Right hindlimb (tissue), 1 donor: ENCODE measurements at places on chromosomes 12 and 14.
A peak's percentile ranks its signal among the peaks of the same experiment; 100 is the strongest.

- DNase-seq, result no peak
Observed at GRCh38 chr12:89492883-89493282, 31.7 kb downstream of the GALNT4 start.

GRCh38 chr12:106119301-106119700, 19.5 kb downstream of the NUAK1 start:
- no peak for DNase-seq

DNA sequence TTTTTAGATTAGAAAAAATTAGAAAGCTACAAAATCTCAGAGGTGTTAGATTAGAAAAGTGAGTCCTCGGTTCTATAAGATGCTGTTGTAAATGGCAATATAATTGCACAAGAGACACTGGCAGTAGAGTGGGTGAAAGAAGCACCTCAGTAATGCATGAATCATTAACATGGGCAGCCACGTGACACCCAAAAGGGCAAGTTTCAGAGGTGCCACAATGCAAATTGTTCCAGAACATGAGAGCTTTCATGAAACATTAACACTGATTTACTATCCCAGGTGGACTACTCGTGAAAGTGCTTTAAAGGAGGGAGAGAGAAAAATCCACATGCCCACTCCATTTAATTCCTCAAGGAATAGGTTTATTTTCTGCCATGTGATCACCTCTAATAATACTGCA, 108.4 kb downstream of the PTPRR start:
- no peak for DNase-seq

GRCh38 chr14:92635031-92635430, 113.4 kb downstream of the LGMN start:
- no peak for DNase-seq

DNA sequence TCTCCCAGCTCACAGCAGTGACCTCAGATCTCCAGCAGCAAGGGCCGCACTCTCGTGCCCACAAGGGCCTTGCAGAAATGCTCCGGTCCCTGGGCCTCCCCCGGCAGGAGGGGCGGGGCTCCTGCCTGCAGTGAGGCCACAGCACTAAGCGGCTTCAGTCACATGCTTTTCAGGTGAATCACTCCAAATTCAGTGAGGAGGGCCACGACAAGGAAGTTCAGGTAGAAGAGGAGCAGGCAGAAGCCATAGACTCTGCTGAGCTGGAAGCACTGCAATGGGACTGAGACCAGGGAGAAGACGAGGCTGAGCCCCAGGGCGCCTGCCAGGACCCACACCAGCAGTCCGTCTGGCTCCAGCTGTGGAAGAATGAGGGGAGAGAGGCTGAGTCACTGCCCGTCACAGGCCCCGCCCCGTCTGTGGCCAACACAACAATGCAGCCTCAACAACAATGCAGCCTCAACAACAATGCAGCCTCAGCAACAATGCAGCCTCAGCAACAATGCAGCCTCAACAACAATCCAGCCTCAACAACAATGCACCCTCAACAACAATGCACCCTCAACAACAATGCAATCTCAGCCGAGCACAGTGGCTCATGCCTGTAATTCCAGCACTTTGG, 35.2 kb downstream of the SLC8B1 start:
- DNase-seq, result no peak

DNA sequence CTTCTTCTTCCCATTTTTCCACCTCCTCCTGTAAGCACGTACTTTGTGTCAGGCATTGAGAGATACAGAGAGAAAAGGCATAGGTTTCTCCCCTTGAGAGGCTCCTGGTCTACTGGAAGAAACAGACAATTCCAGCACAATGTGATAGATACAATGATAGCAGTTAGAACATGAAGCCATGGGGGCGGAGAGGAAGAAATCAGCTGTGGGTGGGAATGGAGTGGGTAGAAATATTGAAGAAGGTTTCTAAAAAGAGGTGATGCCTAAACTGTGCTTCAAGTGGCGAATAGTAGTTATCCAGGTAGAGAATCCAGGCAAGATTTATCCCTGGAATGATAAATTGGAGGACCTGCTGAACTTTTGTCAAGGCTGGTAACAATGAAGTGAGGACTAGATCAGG, 528.8 kb downstream of the NRXN3 start:
- no peak for DNase-seq

DNA sequence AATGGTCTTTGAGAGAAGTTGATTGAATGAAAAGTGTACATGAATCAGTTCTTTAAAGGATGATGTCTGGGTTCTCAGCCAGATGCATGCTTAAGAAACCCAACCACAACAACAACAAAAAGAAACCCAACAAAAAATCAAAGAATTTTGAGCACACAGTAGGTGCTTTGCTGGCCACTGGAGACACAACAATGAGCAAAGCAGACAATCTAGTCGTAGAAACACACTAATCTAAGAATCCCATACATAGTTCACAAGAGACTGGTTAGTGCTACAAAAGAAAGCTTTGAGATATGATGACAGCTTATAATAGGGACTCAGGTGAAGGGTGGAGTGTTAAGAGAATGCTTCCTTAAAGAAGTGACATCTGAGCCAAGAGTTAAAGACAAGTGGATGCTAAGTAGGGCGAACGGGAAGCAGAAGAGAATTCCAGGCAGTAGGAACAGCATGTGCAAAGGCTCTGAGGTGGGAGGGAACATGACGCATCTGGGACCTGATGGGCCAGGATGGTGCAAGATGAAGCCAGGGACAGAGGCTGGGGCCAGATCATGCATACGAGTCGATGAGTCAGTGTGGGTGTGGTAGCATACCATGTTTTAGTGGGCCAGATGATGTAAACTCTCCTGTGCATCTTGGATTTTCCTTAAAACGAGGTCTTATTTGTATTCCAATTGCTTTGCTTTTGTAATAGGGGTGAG, 4.6 kb upstream of the HIP1R start:
- no peak for DNase-seq

GRCh38 chr14:58198086-58198485, 1.9 kb upstream of the ACTR10 start:
- no peak for DNase-seq

- no peak for DNase-seq
Observed at GRCh38 chr14:95711476-95712176, 2.3 kb downstream of the TCL1A start.

- DNase-seq, result no peak
Observed at GRCh38 chr14:61406198-61406597, 84.8 kb downstream of the PRKCH start.

GRCh38 chr14:95250936-95251335, 68.8 kb downstream of the CLMN start:
- DNase-seq, result no peak

GRCh38 chr12:28574746-28575592, 384.7 kb downstream of the CCDC91 start:
- no peak for DNase-seq

GRCh38 chr12:68349921-68350606, 17.9 kb upstream of the MDM1 start:
- DNase-seq, result no peak

- peak; percentile 24 for DNase-seq
Observed at GRCh38 chr12:31368666-31369361, 42.9 kb upstream of the SINHCAF start.

GRCh38 chr12:21849878-21850277, 75.4 kb upstream of the KCNJ8 start:
- no peak for DNase-seq

DNA sequence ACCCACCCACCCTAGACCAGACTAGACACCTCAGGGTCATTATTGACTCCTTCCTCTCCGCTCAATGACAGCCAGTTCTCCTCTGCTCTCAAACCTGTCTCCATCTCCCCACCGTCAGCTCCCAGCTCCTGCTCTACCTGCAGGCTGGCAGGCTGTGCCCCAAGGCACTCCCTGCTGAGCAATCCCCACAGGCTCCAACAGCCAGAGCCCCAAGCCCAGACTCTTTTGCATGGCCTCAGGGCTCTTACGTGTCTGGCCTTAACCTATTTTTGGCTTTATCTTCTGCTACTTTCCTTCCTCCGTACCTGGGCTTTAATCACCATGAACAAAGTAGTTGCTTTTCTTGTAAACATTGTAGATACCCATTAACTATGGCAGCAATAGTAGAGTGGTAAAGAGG, 162.9 kb upstream of the PRMT8 start:
- DNase-seq, result no peak

DNA sequence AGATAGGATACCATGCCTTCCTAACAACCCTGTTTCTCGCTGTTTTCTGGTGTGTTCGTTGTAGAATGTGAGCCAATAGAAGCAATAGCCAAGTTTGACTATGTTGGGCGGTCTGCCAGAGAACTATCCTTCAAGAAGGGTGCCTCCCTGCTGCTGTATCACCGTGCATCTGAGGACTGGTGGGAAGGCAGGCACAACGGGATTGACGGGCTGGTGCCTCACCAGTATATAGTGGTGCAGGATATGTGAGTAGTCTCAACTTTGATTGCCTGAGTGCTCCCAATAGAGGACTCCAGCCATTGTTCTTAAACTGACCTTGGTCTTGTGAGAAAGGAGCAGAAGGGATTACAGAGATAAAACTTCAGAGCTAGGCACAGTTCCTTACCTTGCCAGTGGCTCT, 96.2 kb downstream of the KICS2 start:
- DNase-seq, result no peak

GRCh38 chr14:100750762-100751699, 24.3 kb downstream of the DLK1 start:
- DNase-seq, result no peak

- DNase-seq, result peak; percentile 96
Observed at GRCh38 chr14:54565785-54566409, 1.0 kb upstream of the SAMD4A start.

GRCh38 chr14:50635141-50635540, 33.0 kb downstream of the SAV1 start:
- DNase-seq, result no peak

GRCh38 chr14:31590206-31590605, 29.0 kb downstream of the NUBPL start:
- no peak for DNase-seq

- DNase-seq, result no peak
Observed at GRCh38 chr14:95485222-95485819, 31.1 kb downstream of the SYNE3 start.

DNA sequence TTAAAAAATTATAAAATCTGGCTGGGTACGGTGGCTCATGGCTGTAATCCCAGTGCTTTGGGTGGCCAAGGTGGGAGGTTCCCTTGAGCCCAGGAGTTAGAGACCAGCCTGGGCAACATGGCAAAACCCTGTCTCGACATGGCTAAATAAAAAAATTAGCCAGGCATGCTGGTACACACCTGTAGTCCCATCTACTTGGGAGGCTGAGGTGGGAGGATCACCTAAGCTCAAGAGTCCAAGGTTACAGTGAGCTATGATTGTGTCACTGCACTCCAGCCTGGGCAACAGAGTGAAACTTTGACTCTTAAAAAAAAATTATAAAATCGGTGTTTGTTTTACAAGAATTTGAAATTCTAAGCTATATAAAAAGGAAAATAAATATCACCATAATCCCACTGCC, 141.8 kb downstream of the SLC38A6 start:
- no peak for DNase-seq

- no peak for DNase-seq
Observed at GRCh38 chr12:88111074-88111652, 30.7 kb downstream of the CEP290 start.

- no peak for DNase-seq
Observed at GRCh38 chr12:89514751-89515150, 9.8 kb downstream of the GALNT4 start.

DNA sequence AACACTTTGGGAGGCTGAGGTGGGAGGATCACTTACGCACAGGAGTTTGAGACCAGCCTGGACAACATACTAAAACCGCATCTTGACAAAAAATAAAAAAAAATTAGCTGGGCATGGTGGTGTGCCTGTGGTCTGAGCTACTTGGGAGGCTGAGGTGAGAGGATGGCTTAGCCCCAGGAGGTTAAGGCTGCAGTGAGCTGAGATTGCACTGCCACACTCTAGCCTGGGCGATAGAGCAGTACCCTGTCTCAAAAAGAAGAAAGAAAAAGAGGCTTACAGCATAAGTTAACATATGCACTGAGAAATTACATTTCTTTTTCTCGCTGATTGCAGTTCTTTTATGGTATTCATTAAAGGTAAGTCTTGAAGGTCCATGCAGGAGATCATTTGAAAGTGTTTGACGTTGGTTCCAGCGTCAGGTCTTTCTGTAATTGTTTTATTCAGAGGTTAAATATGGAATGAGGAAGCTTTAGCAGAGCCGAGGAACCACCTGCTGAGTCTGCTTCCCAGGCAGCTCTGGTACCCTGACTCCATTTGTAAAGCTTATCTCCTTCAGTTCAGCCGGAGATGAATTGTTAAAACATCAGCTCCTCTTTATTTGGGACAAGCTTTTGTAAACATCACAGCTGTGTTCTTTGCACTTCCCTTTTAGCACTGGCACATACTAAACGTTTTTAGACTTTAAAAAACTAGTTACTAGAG, 18.5 kb downstream of the SFSWAP start:
- no peak for DNase-seq

GRCh38 chr12:124493809-124494750, 73.3 kb downstream of the NCOR2 start:
- no peak for DNase-seq

GRCh38 chr12:109435428-109436187, 41.5 kb downstream of the KCTD10 start:
- DNase-seq, result no peak

DNA sequence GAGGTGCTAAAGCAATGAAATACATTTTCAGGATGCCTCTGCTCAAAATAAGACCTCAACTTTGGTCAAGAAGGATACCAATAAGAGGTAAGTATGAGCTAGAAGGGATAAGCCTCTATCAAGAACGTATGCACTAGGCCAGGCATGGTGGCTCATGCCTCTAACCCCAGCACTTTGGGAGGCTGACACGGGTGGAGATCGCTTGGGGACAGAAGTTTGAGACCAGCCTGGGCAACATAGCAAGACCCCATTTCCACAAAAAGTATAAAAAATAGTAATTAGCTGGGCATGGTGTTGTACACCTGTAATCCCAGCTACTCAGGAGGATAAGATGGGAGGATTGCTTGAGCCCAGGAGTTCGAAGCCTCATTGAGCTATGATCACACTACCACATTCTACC, 94.7 kb downstream of the PRKAB1 start:
- DNase-seq, result no peak

- no peak for DNase-seq
Observed at GRCh38 chr12:47938093-47938492, 25.3 kb upstream of the TMEM106C start.

- no peak for DNase-seq
Observed at GRCh38 chr12:93163260-93164036, 214.3 kb upstream of the NUDT4 start.

GRCh38 chr12:130540376-130540775, 175.7 kb downstream of the RIMBP2 start:
- no peak for DNase-seq

DNA sequence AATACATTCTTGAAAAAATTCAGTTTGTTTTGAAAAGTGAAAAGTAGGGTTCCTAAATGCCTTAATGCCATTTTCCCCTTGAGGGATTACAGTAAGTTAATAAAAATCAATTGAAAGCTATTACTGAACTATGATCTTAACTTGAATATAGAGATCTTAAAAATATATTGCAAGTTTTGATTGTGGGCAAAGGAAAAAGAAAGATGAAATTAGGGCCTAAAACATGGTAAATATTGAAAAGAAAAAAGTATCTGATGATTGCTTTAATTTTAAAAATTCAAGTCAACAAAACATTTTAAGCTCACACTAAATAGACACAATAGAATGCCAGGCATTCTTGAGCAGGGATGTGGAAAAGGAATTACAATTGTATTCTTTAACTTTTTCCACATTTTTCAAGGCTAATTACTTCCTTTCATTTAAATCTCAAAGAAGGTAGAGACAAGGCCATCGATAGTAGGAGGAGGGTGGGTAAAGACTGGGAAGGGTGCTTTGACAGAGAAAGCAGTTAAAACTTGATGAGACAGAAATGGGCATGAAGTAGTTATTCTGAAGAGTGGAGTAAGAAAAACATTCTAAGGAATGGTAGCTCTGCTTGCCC, 294.4 kb downstream of the NELL2 start:
- no peak for DNase-seq
